ENCODE measurements at places on chromosomes 1 and 21.

GRCh38 chr1:6301526-6301925 is 40.6 kb upstream of the GPR153 start:
- no peak for DNase-seq

DNA sequence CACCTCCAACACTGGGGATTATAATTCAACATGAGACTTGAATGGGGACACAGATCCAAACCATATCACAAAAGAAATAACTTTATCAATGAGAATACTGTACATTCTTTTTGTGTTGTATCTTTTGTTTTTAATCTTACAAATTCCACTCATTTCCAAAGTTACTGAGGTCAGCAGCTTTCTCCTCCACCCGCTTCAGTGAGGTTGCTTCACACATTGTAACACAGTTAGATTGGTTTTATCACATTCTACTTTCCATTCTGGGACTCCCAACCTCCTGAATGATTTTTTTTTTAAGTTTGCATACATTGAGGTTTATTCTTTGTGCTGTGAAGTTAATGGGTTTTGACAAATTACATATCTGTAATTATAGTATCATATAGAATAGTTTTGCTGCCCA is 43.8 kb downstream of the DDAH1 start:
- DNase-seq: no peak

GRCh38 chr1:244339073-244339692 is 112.5 kb downstream of the ADSS2 start:
- no peak for DNase-seq

GRCh38 chr1:160293020-160293968 is 8.4 kb upstream of the PEX19 start:
- DNase-seq: no peak

- DNase-seq: no peak
These were observed 28.8 kb downstream of the PIK3C2B start for GRCh38 chr1:204465546-204466415.

DNA sequence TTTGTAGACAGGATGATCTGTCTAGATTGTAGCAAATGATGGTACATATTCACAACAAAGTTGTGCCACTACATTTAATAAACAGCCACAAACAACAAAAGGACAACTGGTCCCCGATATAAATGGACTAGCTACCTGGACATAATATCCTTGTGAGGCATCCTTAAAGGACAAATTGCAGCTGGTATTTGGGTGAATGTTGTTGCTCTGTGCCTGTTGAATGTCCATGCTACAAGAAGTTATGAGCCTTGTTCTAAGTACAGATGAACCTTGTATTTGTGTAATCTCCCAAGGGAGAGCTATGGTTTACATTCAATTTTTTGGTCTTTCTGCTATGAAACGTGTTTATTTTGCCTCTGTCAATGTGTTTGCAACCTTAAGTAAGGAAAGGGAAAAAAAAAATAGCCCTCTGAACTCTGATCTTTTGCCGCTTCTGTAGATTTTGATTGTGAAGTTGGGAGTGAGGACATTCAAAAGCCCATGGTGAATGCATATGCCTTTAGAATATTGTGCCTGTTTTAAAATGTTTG is 26.5 kb downstream of the SFT2D2 start:
- DNase-seq: no peak

DNA sequence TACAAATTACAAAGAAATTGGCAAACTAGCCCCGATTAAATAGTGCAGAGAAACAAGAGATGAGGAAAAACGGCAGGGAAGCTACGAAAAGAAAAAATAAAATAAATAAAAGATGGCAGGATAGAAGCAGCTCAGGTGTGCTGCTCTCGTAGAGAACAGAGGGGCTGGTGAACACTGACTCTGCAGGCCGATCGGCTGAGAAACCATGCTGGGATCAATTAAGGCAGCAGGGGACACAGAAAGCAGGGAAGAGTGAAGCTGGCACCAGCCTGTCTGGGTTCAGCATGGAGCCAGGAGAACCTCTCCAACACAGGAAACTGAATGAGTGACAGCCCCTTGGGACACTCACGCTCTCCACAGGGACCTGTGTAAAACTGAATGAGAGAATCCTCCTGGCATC is 39.5 kb upstream of the TMPRSS15 start:
- no peak for DNase-seq

DNA sequence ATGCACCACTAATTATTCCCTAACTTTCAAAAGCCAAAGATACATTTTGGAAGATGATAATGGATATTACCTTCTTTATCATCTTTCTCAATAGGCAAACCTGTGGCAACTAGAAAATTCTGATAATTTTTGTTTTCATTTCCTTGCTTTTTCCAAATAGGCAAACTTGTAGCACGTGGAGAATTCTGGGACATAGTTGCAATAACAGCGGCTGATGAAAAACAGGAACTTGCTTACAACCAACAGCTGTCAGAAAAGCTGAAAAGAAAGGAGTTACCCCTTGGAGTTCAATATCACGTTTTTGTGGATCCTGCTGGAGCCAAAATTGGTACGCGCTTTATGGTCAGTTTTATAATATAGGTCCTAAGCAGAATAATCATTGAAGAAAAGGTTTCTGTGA is 1.5 kb downstream of the FPGT start:
- no peak for DNase-seq

DNA sequence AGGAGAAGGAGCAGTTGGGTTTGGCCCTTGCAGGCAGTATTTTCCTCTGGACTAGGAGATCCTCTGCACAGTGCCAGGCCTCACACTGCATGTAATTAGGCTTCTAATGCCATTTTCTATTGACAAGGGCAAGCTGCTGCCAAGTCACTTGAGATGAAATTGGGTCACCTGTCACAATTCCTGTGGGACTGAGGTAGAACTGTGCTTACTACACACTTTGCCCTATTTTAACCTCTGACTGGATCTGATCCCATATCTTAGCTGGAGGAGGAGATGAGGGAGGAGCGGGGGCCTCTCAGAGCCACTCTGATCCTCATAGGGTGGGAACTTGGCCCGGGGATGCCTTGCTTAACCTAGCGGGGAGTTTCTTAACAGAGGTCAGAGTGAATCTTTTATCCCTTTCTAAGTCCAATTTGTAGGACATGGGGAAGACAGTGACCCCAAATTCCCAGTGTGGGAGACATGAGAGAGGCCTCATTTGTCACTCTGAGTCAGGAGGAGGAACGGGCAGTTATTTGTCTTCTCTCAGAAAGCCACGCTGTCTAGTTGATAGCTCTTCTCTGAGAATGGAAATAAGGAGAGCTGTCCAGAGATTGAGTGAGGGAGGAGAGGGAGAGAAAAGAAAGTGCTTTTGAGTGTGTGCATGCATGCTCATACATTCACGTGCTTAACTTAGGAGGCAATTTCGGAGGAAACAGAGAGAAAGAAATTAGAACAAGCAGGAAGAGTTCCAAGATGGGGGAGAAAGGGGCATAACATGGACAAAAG is 121.3 kb downstream of the CACNA1E start:
- peak; percentile 14 for DNase-seq

GRCh38 chr1:117707371-117707770 is 101.5 kb downstream of the TENT5C start:
- no peak for DNase-seq

GRCh38 chr1:188877668-188878067 is 1600.0 kb downstream of the BRINP3 start:
- DNase-seq: no peak

DNA sequence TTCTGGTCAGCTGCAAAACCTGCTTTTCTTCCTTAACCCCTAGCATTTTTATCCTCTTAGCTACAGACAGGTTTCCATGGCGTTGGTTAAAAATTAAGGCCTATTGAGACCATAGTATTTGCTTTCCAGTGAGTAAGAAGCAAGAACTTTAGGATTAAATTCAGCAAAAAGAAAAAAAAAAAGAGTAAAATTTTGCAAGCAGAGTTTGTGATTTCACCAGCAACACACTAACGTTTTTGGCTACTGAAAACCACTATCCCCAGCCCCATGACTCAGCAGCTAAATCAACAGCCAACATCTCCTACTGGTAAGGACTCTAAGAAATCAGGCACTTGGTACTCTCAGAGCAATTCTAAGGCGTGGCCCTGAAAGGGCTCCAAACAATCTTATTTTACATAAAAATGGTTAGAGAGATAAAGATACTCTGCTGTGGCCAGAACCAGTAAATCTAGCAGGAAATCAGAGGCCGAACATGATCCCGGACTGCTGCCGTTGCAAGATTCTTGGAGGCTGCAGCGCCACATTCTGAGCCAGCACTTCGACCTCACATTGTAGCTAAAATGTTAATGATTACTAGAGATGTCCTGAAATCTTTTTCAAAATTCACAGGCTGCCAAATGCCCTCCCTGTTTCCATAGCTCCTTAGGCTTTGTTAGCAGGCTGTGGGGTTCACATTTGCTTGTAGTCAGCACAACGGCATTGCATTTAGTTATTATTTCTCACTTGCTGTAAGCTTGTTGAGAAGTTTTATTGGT is 1.6 kb upstream of the ENO1 start:
- no peak for DNase-seq

- no peak for DNase-seq
These were observed 97.4 kb upstream of the TNR start for GRCh38 chr1:175840787-175841186.

- DNase-seq: no peak
These were observed 99.9 kb upstream of the SERBP1 start for GRCh38 chr1:67530071-67530470.

GRCh38 chr21:41374177-41374712 is 12.4 kb downstream of the MX2 start:
- no peak for DNase-seq

DNA sequence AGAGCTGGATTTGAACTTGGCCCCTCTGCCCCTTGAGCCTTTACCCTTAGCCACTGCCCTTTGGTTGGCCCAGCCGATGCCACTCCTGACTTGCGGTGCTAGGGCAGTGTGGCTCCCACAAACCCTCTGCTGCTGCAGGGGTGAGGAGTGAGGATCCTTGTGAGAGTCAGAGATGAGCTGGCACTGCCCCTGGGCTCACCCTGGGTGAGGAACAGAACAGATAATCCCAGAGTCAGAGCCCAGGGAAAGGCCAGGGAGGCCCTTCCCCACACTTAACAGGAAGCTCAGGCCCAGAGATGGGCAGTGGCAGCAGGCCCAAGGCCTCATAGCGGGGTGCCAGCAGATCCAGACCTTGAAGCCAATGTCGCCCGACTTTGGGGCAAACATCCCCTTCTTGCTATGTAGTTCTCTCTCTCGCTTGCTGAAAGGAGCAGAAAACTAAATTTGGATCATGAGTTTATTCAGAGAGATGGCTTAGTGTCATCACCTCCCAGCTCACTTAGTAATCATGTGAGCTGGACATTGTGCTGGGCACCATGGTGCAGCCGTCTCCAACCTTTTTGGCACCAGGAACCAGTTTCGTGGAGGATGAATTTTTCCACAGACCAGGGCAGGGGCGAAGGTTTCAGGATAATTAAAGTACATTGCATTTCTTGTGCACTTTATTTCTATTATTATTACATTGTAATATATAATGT is 81.4 kb downstream of the IGSF21 start:
- no peak for DNase-seq

DNA sequence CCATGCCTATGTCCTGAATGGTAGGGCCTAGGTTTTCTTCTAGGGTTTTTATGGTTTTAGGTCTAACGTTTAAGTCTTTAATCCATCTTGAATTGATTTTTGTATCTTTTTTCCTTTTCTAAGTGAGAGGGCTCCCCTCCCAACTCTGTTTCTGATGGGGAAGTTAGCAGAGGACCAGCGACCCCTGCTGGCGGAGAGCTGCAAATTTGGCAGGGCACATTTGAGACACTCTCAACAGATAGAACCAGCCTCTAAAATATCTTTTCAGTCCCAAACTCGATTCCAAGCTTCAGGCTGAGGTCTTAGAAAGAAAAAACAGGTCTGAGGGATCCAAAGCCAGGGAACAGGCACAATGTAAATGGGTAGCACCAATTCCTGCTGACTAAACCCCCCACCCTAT is 32.5 kb downstream of the LRRC3 start:
- DNase-seq: no peak

DNA sequence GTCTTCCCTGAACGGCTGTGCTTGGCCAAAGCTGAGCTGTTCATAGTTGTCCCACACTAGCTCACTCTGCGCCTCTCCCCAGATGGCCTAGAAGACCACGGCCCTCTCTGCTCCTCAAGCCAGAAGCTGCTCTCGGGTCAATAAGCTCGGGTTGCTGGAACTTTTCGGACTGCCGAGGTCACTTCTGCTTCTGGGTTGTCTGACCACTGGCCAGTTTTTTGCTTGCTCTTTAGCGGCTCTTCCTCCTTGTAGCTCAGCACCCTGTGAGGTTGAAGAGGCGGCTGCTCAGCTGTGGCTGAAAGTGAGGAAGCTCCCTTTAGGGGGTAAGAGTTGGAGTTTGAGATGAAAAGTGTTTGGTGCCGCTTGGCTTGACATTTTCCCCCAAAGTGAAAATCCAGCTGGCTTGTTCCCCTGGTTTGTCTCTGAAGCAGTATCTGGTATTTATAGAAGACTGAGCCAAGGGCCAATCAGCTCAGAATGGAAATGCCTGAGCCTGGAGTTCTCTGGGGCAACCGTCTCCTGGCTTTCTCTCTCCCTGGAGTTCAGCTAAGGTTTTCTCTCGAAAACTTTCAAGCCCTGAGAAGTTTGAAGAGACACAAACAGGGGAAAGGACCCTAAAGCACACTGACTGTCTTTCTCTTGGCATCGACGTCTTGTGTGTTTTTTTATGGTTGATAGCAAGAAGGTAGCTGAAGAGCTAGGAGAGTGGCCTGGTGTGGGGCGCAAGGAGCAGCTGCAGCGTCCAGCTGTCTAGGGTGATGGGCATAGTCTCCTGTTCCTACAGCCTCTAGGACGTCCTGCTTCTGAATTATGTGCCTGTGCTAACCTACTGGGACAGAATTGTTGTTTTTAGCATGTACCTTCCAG is 72.0 kb downstream of the SYT6 start:
- no peak for DNase-seq

GRCh38 chr1:72648465-72648864 is 366.1 kb upstream of the NEGR1 start:
- no peak for DNase-seq

DNA sequence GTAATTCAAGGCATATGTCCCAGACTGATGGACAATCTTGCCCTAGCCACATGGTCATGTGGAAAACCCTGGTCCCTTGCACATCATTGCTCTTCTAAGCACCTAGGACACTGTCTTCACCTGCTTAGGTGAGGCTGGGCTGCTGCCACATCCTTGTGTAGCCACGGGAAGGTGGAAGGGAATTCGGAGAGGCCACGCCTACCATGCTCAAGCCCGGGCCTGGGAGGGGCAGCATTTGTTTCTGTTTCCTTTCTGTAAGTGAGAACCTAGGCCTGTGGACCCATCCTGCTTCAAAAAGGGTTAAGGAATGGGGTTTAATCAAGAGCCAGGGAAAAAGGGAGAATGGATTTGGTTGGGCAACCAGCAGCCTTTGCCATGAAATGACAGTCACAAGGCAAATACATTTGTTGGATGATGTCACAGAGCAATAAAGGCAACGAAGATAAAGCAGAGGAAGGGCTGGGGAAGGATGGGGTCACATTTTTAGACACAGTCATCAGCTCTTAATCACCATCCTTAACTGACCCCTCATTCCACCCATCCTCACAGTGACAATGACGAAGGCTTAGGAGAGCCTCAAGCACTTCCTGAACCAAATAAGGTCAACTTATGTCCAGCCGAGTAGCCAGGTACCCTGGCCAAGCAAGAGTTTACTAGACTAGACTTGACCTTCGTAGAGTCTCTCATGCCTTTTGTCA is 10.1 kb upstream of the LRRC38 start:
- no peak for DNase-seq

GRCh38 chr1:214259353-214259977 is 21.5 kb upstream of the SMYD2 start:
- DNase-seq: no peak

- no peak for DNase-seq
These were observed 86.7 kb downstream of the PTPN14 start for GRCh38 chr1:214464445-214465287.
